Body of pancreas (tissue), 4 donors: ENCODE measurements at places on chromosomes 16 and 17.

- DNase-seq, result no peak
Observed at GRCh38 chr17:34464812-34465211, 101.8 kb upstream of the CCL1 start.

- DNase-seq, result peak; percentile 48
Observed at GRCh38 chr16:25838724-25839186, 147.0 kb downstream of the HS3ST4 start.

DNA sequence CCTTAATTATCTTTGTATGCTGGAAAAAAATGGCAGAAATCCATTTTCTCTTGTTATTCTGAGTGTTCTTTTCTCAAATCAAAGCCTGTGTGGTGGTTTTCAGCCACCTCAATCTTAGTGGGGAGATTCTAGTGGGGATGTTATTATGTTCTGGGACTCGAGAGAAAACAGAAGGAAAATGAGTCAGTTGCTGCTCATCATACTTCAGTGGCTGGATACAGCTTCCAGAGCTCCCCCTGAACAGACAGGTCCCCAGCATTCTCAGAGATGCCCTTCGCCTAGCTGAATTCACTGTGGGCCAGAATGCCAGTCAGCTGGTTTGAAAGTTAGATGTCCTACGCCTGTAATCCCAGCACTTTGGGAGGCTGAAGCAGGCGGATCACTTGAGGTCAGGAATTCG, 8.5 kb downstream of the ST6GALNAC1 start:
- no peak for DNase-seq

DNA sequence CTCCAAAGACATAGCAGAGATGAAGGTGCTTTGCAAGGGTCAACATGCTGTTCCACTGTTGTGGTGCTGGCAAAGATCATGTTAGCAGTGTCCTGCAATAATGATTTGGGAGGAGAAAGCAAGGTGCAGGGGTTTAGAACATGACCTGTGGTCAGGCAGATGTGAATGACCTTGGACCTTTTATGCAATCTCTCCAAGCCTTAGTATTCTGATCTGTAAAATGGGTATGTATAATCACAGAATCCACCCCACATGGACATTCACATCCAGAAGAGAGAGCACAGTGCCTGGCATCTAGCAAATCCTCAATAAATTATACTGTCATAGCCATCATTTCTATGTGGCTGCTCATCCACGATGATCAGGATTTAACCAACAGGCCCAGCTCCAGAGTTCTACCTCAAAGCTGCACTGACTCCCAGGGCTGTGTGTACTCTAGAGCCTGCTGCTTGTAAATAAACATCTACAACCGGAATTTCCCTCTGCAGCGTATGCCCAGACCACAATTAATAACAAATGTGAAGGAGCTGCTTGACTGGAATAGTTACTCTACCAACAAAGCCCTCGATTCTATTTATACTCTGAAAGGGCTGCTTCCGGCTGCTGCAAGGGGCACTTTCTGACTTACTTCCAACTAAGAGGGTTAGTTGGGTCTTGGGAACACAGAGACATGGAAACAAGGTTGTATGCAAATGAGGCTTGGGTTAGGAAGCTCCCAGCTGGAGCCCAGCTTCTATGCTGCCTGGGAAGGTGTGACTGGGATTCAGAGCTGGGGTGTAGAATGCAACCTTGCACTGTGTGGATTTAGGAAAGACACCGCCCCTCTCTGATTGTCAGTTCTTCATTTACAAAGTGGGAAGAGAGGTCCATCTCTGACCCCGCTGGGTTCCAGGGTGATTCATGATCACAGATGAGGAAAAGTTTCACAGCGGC, 265.2 kb downstream of the XYLT1 start:
- DNase-seq, result peak; percentile 62

GRCh38 chr17:55758171-55758570, 7.3 kb downstream of the PCTP start:
- no peak for DNase-seq

DNA sequence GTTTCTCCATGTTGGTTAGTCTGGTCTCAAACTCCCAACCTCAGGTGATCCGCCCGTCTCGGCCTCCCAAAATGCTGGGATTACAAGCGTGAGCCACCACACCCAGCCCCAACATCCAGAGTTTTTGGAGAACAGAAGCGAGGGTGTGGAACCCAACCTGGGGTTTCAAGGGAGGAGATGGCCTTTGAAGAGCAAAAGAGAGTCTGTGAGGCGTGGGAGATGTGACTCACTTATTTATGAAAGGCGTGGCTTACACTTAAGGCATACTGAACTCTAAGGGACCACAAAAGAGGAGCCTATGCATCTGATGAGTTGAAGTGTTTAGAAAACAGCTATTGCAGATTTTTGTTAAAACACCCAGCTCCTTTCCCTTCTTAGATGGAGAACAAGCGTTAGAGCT, 18.9 kb downstream of the ARSG start:
- DNase-seq, result no peak

- no peak for DNase-seq
Observed at GRCh38 chr17:49891271-49891670, 43.4 kb upstream of the TAC4 start.

GRCh38 chr17:76827736-76828135, 40.5 kb upstream of the MGAT5B start:
- no peak for DNase-seq

- DNase-seq, result peak; percentile 60
Observed at GRCh38 chr16:67456391-67457081, 24.4 kb downstream of the ATP6V0D1 start.

- no peak for DNase-seq
Observed at GRCh38 chr17:33033176-33033575, 41.5 kb downstream of the SPACA3 start.

DNA sequence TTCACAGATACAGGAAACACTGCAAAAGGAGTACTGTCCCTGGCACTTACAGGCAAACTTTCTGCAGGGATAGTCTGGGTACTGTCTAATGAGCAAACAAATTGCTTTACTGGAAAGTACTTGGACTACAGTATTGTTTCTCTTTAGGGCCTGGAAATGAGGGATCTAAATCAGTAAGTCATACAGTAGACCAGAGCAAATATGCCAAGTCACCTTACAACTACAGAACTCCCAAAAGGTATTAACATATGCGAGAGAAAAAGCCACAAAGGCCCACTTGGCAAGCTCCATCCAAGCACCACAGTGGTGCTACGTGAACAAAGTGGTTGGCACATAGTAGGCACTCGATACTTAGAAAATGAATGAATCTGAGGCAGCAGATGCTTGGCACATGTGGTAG, 87.8 kb downstream of the ZZEF1 start:
- DNase-seq, result no peak

GRCh38 chr16:85480727-85481101, 132.4 kb upstream of the GSE1 start:
- no peak for DNase-seq

DNA sequence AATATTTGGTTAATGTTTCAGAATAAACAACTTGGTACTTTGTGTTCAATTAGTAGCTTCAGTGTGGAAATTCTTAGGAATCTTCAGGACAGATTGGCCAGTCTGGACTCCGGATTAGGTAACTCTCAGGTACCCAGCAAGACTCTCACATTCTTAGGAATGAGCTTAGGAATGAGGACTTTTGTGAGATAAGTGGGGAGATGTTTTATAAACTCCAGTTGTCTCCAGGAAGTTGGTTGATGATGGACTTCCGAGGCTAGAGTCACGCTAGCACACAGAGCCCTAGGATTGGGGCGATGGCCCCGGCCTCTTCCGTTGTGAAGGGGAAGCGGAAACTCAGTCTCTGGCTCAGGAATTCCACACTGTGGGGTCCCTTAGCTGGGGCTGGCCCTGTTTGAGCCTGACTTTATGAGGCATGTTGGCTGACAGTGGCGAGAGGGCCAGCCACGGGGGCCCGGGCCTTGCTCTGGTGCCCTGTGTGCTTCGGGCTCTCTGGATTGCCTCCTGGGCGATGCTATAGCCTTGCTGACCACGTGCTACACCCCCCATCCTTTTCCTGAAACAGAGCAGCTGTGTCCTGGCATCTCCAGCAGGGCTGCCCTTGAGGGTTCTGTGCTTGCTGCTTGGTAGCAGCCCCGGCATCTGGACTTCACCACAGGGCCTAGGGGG, 32.4 kb downstream of the RAB11FIP3 start:
- DNase-seq, result peak; percentile 64

GRCh38 chr16:75087375-75087979, 29.1 kb downstream of the LDHD start:
- DNase-seq, result no peak

DNA sequence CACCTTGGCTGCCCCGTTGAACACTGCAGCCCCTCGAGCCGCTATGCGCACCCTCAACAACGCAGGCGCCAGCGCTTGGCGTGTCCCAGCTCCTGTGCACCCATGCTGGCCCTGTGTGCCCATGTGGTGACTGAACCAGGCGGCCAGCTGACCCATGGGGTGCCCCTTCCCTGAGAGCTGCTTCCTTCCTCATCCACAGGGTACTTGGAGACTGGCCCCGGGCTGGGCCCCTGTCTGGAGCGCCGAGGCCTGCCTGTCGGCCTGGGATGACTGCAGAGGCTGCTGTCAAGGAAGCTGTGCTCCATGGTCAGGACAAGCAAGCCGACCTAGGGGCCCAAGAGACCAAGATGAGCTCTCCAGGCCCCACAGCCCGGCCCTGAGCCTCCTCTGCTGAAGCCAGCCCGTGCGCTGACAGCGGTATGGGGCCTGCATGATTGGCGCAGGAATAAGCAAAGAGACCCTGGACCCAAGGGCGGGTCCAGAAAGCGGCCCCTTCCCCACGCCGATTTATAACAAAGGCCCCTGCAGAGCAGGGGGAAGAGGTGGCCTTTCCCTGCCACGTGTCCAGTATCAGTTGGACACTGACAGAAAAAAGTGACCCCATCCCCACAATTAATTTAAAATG, 21.6 kb upstream of the BAHCC1 start:
- no peak for DNase-seq

GRCh38 chr17:58308173-58308984, 20.2 kb downstream of the TSPOAP1 start:
- DNase-seq, result no peak

DNA sequence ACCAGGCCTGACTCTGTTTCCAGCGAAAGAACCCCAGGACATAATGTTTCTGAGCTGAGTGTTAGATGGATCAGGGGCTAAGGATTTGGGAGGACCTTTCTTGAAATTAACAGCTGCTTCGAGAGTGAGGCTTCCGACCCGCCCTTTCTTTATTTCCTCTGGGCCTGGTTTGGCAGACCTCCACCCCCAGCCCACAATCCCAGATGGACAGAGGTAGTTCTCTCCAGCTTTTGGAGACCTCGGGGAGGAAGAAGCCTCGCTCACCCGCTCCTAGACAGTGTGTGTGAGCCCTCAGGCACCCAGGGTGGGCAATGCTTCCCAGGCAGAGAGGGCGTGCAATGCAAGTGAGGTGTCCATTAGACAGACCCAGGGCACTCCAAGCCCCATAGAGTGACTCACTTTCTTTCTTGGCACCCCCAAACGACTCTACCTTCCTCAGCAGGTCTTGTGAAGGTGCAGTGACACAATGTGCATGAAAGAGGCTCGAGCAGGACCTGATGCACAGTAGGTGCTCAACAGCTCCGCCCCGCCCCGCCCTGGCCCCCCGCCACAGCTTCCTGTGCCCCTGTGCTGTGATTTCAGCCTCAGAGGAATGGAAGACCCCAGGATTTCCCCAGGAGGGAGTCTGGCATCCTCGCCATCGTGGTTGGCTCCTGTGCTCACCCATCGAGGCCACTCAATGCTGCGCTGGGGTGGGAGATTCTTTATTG, 50.7 kb upstream of the TOB1 start:
- no peak for DNase-seq

DNA sequence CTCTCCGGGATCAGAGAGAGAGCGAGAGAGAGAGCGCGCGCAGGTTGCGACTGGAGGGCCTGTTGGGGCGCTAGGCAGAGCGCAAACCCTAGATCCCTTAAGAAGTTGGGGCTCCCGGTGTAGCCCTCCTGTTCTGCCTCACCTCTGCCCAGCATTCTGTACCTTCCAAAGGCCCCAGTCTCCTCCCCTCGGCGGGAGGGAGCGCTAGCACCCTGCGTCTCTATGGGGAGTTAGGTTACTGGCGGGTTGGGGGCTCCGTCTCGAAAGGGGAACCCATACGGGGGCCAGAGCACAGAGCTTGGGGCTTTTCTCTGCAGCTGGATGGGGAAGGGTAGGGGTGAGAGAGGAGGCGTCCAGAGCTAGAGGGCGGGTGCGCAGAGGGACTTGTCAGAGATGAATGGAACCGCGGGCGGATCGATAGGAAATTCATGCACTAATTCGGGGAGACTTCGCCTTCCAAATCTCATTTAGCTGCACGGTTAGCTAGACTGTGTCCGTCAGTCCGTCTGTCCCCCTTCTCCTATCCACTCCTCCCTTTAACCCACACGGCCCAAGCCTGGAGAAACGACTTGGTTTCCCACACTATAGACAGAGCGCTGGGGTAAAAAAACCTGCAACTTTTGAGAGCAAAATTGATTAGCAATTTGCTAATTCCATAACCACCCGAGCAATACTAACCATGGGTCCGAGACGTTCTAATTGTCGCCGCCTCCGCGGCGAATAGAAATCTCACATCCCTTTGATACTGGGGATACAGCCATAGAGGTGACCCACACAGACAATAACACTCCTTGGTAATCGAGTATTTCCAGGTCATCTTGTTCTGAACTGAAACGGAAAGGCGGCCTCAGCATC, 693 bp upstream of the HOXB4 start:
- no peak for DNase-seq

GRCh38 chr16:66935314-66936011, at the start of gene CES2:
CES2 (plus strand) TSS chr16:66935516; CDS start chr16:66935636, 120 bp downstream.
- peak; percentile 82 for DNase-seq

DNA sequence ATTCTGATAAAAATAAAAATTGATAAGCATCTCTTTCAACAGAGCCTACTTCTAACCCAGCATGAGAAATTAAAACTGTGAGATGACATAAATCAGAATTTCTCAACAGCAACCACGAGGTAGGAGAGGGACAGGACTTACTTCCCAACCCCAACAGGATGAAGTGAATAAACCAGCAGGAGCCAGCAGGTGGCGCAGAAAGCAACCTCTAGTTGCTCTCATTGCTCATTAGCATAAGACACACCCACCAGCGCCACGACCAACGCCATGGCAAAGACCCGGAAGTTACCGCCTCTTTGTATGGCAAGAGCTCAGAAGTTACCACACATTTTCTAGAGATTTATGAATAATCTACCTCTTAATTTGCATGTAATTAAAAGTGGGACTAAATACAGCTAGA, 189.4 kb upstream of the CDH8 start:
- peak; percentile 90 for DNase-seq

- DNase-seq, result no peak
Observed at GRCh38 chr17:37318931-37319594, 56.7 kb upstream of the C17orf78 start.

DNA sequence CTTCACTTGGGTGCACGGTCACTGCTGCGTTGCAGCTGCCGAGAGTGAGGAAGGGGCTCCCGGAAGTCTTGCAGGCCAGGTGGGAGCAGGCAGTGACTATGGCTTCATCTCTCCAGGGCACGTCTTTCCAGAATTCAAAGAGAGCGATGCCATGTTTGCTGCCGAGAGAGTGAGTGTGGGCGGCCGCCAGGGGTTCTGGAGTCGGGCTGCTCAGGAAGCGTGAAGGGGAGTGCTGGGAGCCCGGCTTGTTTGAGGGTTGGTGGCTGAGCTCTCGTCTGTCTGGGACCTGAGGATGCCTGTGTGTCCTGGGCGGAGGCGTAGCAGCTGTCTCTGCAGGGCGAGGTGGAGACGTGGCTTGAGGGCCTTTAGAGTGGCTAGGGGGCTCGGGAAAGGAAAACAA, 6.3 kb downstream of the HGS start:
- no peak for DNase-seq
